ENCODE measurements at places on chromosomes 2 and 18.
A peak's percentile ranks its signal among the peaks of the same experiment; 100 is the strongest.

GRCh38 chr18:27005589-27005988, 140.1 kb upstream of the AQP4 start:
- no peak overlapping the region for H3K4me3 ChIP-seq
- H3K4me1 ChIP-seq = no peaks in the 10 kb centered on the region
- DNase-seq = no peak
- no peaks in the 10 kb centered on the region for H3K36me3 ChIP-seq
- no peak overlapping the region for H3K27ac ChIP-seq

GRCh38 chr2:216346781-216347180, 25.5 kb downstream of the MARCHF4 start:
- peaks cover 58% of the 10 kb centered on the region for H3K4me1 ChIP-seq
- no peaks in the 10 kb centered on the region for H3K27me3 ChIP-seq
- H3K27ac ChIP-seq = peak overlapping the region; percentile 32
- DNase-seq = peak; percentile 26
- no peaks in the 10 kb centered on the region for H3K36me3 ChIP-seq

GRCh38 chr2:9097239-9097638, 93.8 kb upstream of the MBOAT2 start:
- H3K4me3 ChIP-seq = no peak overlapping the region
- DNase-seq = no peak
- peaks cover 7% of the 10 kb centered on the region for H3K4me1 ChIP-seq
- peak overlapping the region; percentile 9 for H3K27ac ChIP-seq
- H3K36me3 ChIP-seq = no peaks in the 10 kb centered on the region

- H3K27ac ChIP-seq = no peak overlapping the region
- no peaks in the 10 kb centered on the region for H3K27me3 ChIP-seq
- H3K36me3 ChIP-seq = no peaks in the 10 kb centered on the region
- H3K4me1 ChIP-seq = no peaks in the 10 kb centered on the region
- no peak for DNase-seq
Measured at GRCh38 chr2:127174136-127174535, 46.0 kb downstream of the CYP27C1 start.

- H3K4me3 ChIP-seq = no peak overlapping the region
- no peak overlapping the region for H3K27ac ChIP-seq
- H3K4me1 ChIP-seq = peaks cover 13% of the 10 kb centered on the region
- no peaks in the 10 kb centered on the region for H3K36me3 ChIP-seq
- peaks cover 10% of the 10 kb centered on the region for H3K27me3 ChIP-seq
Measured at GRCh38 chr18:49725809-49726674, 87.3 kb downstream of the ACAA2 start.

DNA sequence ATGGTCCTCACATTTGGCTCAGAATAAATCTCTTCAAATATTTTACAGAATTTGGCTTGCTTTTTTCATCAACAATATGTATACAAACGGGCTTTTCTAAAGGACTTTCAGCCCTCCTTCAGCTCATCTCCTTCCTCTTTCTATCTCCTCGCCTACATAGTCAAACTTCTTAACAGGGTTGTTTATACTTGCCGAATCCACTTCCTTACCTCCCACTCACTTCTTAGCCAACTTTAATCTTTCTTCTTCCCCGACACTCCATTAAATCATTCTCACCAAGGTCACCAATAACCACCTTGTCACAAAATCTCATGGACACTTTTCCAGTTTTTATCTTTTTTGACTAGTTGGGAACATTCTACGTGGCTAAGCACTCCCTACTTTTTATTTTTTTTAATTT, 325.2 kb downstream of the PLCL1 start:
- H3K36me3 ChIP-seq = no peaks in the 10 kb centered on the region
- no peaks in the 10 kb centered on the region for H3K27me3 ChIP-seq
- no peak overlapping the region for H3K27ac ChIP-seq
- no peaks in the 10 kb centered on the region for H3K4me1 ChIP-seq
- no peak for DNase-seq

GRCh38 chr2:122263746-122264145, 508.3 kb downstream of the TSN start:
- H3K36me3 ChIP-seq = no peaks in the 10 kb centered on the region
- H3K27me3 ChIP-seq = no peaks in the 10 kb centered on the region
- H3K4me3 ChIP-seq = no peak overlapping the region
- H3K27ac ChIP-seq = no peak overlapping the region

DNA sequence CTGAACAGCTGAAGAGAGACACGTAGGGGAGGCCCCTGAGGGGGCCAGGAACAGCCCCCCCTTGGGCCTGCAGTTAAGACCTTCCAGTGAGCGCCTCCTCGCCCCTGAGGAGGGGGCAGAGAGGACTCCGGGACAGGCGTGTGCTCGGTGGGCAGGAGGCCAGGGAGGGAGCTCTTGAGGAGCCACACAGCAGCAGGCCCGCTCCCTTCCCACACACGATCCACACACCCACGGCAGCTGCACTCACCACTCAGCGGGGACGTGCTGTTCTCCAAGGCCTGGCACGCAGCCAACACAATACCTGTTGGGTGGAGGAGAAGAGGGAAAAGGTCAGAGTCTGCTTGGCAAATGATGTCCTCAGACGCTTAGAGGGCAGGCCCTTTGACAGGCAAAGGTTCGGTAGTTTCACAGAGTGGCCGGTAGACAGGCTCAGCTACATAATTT, 39.0 kb downstream of the TGFA start:
- DNase-seq = no peak
- no peak overlapping the region for H3K4me3 ChIP-seq
- no peaks in the 10 kb centered on the region for H3K27me3 ChIP-seq
- no peaks in the 10 kb centered on the region for H3K36me3 ChIP-seq
- no peak overlapping the region for H3K27ac ChIP-seq

DNA sequence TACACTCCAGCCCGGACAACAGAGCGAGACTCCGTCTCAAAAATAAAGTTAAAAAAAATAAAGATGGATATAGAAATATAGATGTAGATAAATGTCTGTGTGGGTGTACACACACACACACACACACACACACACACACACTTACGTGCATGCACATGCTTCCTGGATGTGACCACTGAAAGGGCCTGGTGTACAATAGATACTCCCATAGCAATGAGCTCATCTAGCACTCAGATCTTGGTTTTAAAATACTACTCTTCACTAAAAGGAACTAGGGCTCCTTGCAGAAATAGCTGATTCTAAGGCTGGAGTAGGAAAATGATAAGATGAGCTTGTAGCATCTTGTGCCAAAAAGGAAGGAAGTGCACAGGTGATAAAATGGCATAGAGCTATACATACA, 39.1 kb downstream of the ROCK2 start:
- H3K4me1 ChIP-seq = peaks cover 9% of the 10 kb centered on the region
- no peaks in the 10 kb centered on the region for H3K27me3 ChIP-seq
- no peak overlapping the region for H3K27ac ChIP-seq
- no peak for DNase-seq
- H3K4me3 ChIP-seq = no peak overlapping the region

DNA sequence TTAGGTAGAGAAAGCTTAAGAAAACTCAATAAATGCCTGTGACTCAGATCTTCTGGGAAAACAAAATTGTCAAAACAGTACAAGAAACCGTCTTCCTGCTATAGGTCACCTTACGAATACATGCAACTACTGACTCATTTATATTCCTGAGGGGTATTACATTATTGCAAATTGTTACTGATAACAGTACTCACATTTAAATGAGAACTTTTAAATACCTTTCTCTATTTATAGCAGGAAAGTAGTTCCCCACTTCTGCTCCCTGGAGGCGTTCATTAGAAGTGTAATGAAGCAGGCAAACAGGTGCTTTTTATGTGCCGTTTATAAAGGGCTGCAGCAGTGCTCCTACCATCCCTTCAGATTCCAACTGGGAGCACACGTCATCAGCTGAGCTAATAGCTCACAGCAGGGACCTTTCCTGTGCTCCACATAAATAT, 65.1 kb upstream of the RPRM start:
- H3K4me3 ChIP-seq = no peak overlapping the region
- H3K4me1 ChIP-seq = peaks cover 2% of the 10 kb centered on the region
- no peak overlapping the region for H3K27ac ChIP-seq
- no peaks in the 10 kb centered on the region for H3K36me3 ChIP-seq
- H3K27me3 ChIP-seq = peaks cover 2% of the 10 kb centered on the region

- peaks cover 2% of the 10 kb centered on the region for H3K4me1 ChIP-seq
- H3K27me3 ChIP-seq = no peaks in the 10 kb centered on the region
- H3K4me3 ChIP-seq = no peak overlapping the region
- no peaks in the 10 kb centered on the region for H3K36me3 ChIP-seq
- DNase-seq = no peak
- H3K27ac ChIP-seq = no peak overlapping the region
Measured at GRCh38 chr2:231655488-231655887, 52.8 kb upstream of the PTMA start.

GRCh38 chr2:185074156-185074555, 475.8 kb downstream of the ZNF804A start:
- H3K36me3 ChIP-seq = no peaks in the 10 kb centered on the region
- DNase-seq = no peak
- H3K27ac ChIP-seq = no peak overlapping the region

DNA sequence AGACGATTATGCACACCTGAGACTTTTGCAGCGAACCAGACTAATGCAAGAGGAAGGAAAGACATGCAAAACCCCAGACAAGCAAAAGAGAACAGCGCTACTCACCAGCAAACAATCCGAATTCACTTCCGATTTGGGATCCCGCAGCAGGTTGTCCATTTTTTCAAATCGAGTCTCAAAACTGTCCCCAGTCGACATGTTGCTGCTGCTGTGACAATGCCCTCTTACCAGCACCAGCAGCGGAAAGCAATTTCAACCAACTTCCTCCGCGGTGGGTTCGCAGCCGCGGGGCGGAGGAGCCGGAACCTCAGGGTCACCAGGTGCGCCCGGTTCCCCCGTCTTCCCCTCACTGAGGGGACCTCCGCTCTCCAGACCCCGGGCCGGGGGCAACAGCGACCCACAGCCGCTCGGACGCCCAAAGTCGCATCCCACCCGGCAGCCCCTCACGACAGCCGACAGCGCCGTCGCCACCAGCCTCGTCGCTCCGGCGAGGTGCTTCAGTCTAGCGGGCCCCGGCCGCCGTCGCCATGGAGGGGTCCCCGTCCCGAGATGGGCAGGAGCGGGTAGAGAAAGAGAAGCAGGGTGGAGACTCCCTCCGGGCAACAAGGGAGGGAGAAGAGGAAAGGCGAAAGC, 784 bp downstream of the ROCK1 start:
- peak; percentile 64 for DNase-seq
- no peaks in the 10 kb centered on the region for H3K27me3 ChIP-seq
- H3K27ac ChIP-seq = peak overlapping the region; percentile 92

DNA sequence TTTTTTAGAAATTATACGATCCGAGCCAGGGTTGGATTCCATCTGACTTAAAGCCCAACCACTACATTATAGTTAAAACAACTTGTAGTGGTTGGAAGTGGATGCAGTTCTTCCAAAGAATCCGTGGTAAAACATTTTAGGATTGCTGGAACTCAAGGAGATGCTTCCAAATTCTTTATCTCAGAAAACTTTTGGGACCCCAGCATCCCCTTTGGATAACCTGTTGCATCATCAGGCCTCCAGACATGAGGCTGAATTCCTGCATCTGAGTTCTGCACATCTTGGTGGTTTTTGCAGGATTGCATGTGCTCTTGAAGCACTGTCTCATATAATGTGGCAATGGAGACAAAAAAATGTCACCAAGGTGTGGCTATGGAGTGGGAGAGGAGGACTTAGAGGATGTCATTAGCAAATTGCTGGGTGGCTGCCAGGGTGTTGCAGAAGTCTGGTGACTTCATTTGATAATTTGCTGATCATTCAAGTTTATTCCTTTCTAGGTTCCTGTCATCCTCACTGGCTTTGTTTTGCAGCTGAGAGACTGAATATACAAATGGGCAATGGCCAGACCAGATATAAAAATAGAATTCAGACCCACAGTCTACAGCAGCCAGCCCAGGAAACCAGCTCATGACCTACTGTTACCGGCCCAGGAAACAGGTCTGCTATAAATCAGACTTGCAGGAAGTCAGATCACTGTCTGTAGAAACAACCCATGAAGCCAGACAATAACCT, 207.7 kb downstream of the BCL2 start:
- H3K27me3 ChIP-seq = no peaks in the 10 kb centered on the region
- no peak overlapping the region for H3K4me3 ChIP-seq
- H3K36me3 ChIP-seq = no peaks in the 10 kb centered on the region
- H3K27ac ChIP-seq = no peak overlapping the region
- H3K4me1 ChIP-seq = peaks cover 24% of the 10 kb centered on the region

DNA sequence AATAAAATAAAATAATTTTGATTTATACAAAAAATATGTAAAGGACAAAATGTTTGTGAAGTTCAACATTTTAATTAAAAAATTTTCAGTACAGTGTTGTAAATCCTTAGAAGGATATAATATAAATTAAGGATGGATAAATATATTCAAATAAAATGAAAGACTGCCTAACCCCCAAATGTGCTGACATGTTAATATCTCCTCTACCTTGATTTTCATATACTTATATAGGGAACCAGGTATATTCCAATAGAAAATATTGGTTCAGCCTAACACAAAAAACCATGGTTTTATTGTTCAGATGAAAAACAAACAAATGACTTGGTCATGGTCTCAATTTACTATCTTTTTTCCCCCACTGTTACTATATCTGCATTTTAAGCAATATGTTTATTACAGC, 7.3 kb downstream of the TMEM17 start:
- H3K4me1 ChIP-seq = no peaks in the 10 kb centered on the region
- no peak overlapping the region for H3K4me3 ChIP-seq
- DNase-seq = no peak
- H3K27me3 ChIP-seq = no peaks in the 10 kb centered on the region
- no peaks in the 10 kb centered on the region for H3K36me3 ChIP-seq

DNA sequence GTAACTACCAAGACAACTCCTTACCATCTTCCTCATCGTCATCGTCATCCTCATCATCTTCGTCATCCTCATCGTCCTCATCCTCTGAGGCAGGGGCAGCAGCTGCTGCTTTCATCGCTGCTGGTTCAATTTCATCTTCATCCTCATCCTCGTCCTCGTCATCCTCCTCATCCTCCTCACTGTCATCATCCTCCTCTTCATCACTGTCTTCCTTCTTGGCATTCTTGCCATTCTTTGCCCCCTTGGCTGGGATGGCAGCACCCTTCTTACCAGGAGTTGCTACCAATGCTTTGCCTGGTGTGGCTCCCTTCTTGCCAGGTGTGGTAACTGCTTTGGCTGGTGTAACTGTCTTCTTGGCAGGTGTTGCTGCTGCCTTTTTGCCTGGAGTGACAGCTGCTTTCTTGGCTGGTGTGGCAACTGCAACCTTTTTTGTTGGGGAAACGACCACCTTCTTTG, 2.7 kb downstream of the NCL start:
- H3K27me3 ChIP-seq = no peaks in the 10 kb centered on the region
- peak overlapping the region; percentile 98 for H3K4me3 ChIP-seq
- no peak for DNase-seq

DNA sequence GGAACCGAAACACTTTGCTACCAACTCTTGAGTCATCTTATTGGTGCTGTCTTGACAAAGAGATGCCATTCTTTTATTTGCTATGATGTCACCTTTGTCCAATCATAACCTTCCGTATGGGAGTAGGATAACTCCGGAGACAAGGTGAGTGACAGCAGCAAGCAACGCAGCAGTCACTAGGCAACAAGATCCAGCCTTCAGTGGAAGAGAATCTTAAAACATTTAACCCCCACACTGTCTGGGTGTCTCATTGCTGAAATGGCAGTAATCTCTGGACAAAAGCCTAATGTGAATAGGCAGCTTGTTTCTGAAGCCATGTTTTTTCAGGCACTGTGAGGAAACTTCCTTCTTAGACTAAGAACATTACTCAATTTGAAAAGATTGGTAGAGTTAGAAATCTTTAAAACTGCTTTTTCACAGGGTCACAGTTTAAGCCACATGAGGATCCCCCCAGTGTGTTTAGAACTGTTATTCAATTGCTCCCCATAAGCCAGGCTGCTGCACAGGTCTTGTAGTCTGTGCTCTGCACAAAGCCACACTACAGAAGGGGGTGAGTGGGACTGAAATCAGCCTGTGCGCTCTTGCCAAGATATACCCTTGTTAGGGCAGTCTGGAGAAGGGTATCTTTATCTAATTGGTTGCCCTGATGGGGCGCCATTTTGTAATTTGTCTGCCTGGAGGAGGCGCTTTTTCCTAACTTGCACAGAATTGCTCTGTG, 131.5 kb upstream of the STON1 start:
- no peaks in the 10 kb centered on the region for H3K36me3 ChIP-seq
- no peak overlapping the region for H3K4me3 ChIP-seq
- H3K4me1 ChIP-seq = peaks cover 9% of the 10 kb centered on the region
- no peak for DNase-seq
